ENCODE measurements at places on chromosomes 5 and 9.

GRCh38 chr9:3773362-3774060, 247.7 kb upstream of the RFX3 start:
- DNase-seq = no peak

DNA sequence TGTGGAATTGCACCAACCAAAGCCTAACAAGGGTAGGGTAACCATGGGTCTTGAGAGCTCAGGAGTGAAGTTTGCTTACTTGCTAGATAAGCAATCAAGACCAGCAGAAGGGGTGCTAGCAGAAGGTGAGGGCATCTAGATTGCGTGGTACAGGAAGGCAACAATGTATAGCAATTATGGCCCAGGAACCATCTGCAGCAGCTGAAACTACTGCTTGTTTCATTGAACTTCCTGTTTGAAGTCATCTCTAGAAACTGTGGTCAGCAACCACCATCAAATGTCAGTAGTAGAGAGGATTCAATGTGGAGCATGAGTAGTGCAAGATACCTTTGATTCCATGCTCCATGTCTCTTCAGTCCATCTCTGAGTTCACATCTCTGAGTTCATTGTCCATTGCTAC, 462.1 kb upstream of the GRAMD2B start:
- no peak for DNase-seq

- DNase-seq = no peak
Measured at GRCh38 chr9:116466271-116467235, 220.6 kb upstream of the TRIM32 start.

DNA sequence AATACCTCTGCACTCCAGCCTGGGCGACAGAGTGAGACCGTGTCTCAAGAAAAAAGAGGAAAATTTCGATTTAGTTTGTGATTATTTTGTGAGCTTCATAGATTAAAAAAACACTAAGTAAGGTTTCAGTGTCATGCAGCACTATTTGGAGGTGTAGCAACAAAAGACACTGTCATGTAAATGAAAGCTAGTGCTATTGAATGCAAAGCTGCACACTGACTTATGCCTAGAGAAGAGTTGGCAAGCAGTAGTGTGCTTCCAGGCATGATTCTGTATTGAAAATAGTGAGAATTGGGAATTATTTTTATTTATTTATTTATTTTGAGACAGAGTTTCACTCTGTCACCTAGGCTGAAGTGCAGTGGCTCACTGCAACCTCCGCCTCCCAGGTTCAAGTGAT, 34.5 kb downstream of the DDX46 start:
- DNase-seq = no peak

- DNase-seq = no peak
Measured at GRCh38 chr9:3502560-3503398, 23.0 kb downstream of the RFX3 start.

- DNase-seq = no peak
Measured at GRCh38 chr5:172567843-172568242, 73.2 kb upstream of the NEURL1B start.

GRCh38 chr9:33011831-33012230, 10.4 kb upstream of the APTX start:
- DNase-seq = no peak

- no peak for DNase-seq
Measured at GRCh38 chr5:141382469-141383294, at the start of gene PCDHGA7. Gene PCDHGA7, plus strand, starts transcription at chr5:141382742. Its CDS starts 158 bp downstream, at chr5:141382900.

- DNase-seq = no peak
Measured at GRCh38 chr9:134887686-134888602, 7.3 kb downstream of the FCN2 start.

- peak; percentile 16 for DNase-seq
Measured at GRCh38 chr5:76926329-76927105, 26.3 kb upstream of the CRHBP start.

- no peak for DNase-seq
Measured at GRCh38 chr9:123608104-123608503, 252.1 kb downstream of the CRB2 start.

DNA sequence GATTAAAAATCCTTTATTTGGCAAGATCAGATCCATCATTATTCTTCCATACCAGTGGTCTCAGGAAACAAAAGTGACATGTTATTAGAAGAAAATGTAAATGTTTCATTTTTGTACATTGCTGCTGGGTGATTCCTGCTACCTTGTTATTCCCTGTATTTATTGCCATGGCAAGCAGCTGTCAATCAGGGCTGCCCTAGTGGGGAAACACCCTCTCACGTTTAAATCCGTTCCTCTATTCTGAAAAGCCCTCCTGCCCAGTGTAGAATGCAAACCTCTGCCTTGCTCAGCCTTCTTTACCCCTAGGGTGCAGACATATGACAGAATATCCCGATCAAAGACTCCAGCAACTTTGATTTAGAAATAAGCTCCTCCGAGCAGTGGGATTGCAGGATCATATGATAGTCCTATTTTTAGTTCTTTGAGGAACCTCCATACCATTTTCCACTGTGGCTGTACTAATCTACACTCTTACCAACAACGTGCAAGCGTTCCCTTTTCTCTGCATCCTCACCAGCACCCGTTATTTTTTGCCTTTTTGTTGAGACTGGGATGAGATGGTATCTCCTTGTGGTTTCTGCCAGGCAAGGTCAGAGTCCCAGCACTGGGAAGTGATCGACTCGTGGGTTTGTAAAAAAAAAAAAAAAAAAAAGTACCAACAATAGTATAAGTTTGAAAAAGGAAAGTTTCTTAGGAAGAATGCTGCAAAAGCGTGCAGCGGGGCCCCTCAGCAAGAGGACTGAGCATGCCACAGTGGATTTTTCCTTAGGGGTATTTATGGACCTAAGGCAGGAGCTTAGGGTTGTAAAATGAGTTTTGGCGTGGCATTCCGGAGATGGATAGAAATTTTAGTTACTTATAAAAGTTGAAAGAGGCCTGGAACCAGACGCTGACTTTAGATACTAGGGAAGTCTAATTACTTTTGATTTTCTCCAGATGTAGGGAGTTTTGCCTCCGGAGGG, 66.7 kb downstream of the HRH2 start:
- no peak for DNase-seq
